NCI-H524 treated with DMSO at 0.1 percent for 48 hours (cell line): ENCODE measurements at places on chromosomes 6 and 20.

- peak; percentile 96 for DNase-seq
Observed at GRCh38 chr20:15847196-15847784, 726.0 kb downstream of the KIF16B start.

DNA sequence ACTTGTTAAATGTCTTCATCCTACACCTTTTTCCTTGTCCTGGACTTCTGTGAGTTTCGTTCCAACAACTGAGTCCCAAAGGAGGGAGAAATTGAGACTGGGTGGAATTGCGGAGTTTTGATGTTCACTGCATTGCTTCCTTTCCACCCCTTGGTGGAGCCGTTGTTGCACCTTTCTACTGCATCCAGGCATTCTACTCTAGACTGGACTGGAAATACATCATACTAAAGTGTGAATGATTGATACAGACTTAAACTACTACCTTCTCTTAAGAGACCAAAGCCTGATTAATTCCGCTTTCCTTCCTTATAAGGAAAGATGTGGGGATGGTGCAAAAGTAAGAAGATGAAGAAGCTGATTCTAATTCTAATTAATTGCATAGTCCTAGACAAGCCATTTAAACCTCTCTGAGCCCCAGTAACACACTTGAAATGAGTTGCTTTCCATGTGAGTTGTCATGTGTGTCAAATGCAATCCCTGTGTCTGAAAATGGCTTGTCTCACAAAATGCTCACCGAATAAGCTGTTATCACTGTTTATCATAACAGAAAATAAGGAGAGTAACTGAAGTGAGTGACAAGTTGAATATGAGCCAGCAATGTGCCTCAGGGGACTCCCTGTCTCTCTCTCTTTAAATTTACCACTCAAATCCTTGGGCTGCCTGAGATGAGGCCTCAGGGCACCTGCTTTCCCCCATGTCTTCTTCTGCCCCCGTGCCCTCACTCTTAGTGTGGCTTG lies 338.3 kb upstream of the CHD6 start:
- peak; percentile 34 for DNase-seq

DNA sequence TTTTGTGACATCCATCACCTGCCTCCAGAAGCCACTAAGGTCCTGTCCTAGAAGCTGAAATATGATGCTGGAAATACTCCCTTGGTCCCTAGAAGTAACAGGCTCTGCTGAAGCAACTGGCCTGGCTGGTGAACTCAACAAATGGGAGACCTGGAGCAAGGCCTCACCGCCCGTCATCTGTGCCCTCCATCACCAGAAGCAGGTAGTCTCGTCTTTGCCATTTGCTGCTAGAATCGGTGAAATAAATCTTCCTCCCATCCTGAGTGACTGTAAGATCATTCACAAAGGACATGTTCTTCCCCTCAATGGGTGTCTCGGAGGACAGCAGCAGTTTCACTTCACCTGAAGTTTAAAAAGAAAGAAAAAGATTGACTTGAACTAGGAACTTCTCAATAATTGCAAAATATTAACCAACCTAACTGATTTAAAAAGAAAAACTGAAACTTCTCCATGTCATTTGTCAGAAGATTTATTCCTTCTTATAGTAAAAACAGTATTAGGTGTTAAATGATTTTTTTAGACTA lies 21.0 kb downstream of the CST7 start:
- no peak for DNase-seq

- DNase-seq, result no peak
Observed at GRCh38 chr20:51029963-51030920, 7.3 kb upstream of the KCNG1 start.

GRCh38 chr6:51093871-51094270 lies 275.2 kb downstream of the TFAP2B start:
- no peak for DNase-seq

- DNase-seq, result no peak
Observed at GRCh38 chr6:134735461-134735860, 214.4 kb downstream of the ALDH8A1 start.

- no peak for DNase-seq
Observed at GRCh38 chr6:157294654-157295053, 28.7 kb downstream of the TMEM242 start.

- DNase-seq, result no peak
Observed at GRCh38 chr20:50242863-50243609, 52.4 kb downstream of the CEBPB start.

GRCh38 chr6:158268361-158269147 lies 43.7 kb upstream of the TULP4 start:
- no peak for DNase-seq

DNA sequence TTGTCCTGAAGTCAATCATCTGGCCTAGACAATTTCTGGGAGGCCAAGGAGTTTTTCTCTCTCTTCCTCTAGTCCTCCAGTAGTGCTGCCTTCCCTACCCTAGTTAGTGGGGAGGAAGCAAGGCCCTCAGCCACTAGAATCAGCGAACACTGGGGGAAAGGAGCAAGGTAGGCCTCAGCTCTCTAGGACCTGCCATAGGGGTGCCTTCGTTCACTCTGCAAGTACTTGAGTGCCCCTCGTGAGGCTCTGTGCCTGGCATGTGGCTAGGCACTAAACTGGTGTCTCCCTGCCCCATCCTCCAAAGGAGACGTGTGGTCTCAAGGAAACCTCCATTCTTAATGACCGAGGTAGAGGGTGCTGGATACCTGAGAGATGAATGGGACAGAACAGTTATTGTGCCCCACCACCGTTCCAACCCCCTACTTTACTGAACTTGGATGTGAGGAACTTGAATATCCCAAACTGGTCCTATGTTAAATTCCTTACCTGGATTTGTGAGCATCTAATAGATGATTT lies 1.1 kb downstream of the DEF6 start:
- no peak for DNase-seq

GRCh38 chr20:49507741-49508434 lies 25.4 kb upstream of the KCNB1 start:
- no peak for DNase-seq

GRCh38 chr20:41054070-41054846 lies 25.6 kb downstream of the TOP1 start:
- no peak for DNase-seq

- no peak for DNase-seq
Observed at GRCh38 chr6:170049641-170050561, 241.0 kb downstream of the DLL1 start.

- no peak for DNase-seq
Observed at GRCh38 chr6:147961481-147962141, 381.0 kb upstream of the SASH1 start.

DNA sequence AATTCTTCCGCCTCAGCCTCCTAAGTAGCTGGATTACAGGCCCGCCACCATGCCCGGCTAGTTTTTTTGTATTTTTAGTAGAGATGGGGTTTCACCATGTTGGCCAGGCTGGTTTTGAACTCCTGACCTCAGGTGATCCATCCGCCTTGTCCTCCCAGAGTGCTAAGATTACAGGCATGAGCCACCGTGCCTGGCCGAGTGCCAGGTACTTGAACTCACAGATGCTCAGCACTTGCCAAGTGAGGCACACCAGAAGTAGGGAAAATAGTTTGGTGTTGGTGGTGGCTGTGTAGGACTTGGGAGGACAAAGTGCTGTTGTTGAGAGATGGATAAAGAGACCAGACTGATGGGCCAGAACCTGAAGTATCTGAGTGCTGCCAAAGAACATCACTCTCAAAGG lies 40.0 kb upstream of the MBOAT1 start:
- no peak for DNase-seq

- peak; percentile 33 for DNase-seq
Observed at GRCh38 chr6:6546318-6547109, 42.0 kb upstream of the LY86 start.

GRCh38 chr6:155310596-155310995 lies 3.7 kb downstream of the TFB1M start:
- no peak for DNase-seq

- DNase-seq, result no peak
Observed at GRCh38 chr20:45263556-45264266, 9.3 kb upstream of the SLPI start.

GRCh38 chr6:12767016-12767415 lies 50.4 kb downstream of the PHACTR1 start:
- peak; percentile 55 for DNase-seq

GRCh38 chr6:28243946-28244345 lies 8.1 kb downstream of the ZKSCAN4 start:
- no peak for DNase-seq
